Camera-type eye (tissue), 1 donor: ENCODE measurements at places on chromosomes 11 and 22. TPM values are rescaled to one million over a fixed set of nuclear protein-coding genes. Genes with fewer than 3 reads are reported as not detected.

Gene OSM
- total RNA-seq, result 0.77 TPM

Gene VPREB1
- 0.66 TPM for total RNA-seq

Gene EXT2
- 86.4 TPM for total RNA-seq

Gene TENM4
- total RNA-seq, result 73.8 TPM

Gene HEPHL1
- not detected for total RNA-seq

Gene VSIG10L2
- total RNA-seq, result not detected

Gene OPCML
- total RNA-seq, result 23.2 TPM

Gene MGAT3
- 12.9 TPM for total RNA-seq

Gene RFPL2
- not detected for total RNA-seq

Gene FJX1
- 29.5 TPM for total RNA-seq

Gene SYT9
- total RNA-seq, result 14.8 TPM

Gene MUC2
- not detected for total RNA-seq

Gene WNT11
- total RNA-seq, result 6.9 TPM

Gene KRTAP5-1
- total RNA-seq, result not detected
